ENCODE measurements at places on chromosomes 4 and X.

- no peak for DNase-seq
Measured at GRCh38 chrX:153377727-153378126, 23.4 kb downstream of the PNMA6E start.

DNA sequence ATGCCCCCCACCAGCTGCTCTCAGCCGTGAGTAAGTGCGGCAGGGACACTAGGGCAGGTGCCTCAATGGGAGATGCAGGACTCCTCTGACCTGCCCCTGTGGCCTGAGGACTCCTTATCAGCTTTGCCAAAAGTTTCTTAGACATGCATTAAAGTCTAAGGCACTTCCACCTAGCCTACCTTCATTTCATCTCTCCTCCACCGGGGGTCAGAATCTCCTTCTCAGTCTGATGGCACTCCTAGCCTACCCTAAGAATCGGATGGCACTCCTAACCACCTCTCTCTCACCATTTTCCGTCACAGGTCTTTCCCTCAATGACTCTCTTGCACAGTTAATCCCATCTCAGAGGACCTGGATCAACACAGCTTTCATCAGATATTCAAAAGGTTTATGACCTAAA lies 85.9 kb downstream of the OTC start:
- DNase-seq = no peak

DNA sequence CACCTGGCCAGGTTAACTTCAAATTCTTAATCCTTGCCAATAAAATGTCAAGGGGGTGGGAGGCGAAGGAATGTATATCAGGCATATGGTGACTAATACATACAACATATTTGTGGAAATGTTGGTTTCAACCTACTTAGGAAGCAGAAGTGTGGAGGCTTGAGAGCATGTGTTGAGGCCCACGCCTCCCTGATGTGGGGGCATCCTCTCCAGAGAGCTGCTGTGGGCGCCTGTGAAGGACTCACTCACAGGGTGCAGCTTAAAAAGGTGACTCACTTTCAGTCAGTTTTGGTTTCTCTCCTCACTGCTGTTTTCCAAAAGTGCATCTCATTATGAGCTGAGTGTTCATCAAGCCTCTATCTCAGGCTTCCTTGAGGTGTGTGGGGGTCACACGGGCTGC lies 27.5 kb downstream of the LNX1 start:
- no peak for DNase-seq

- DNase-seq = no peak
Measured at GRCh38 chrX:68728186-68728585, 80.7 kb downstream of the STARD8 start.

- no peak for DNase-seq
Measured at GRCh38 chrX:34238896-34239295, 106.8 kb upstream of the FAM47A start.

GRCh38 chrX:8939322-8939721 lies 94.6 kb downstream of the FAM9B start:
- no peak for DNase-seq

GRCh38 chr4:163781726-163782125 lies 287.2 kb downstream of the TMA16 start:
- no peak for DNase-seq

GRCh38 chr4:14337892-14338584 lies 664.2 kb upstream of the CPEB2 start:
- DNase-seq = no peak

DNA sequence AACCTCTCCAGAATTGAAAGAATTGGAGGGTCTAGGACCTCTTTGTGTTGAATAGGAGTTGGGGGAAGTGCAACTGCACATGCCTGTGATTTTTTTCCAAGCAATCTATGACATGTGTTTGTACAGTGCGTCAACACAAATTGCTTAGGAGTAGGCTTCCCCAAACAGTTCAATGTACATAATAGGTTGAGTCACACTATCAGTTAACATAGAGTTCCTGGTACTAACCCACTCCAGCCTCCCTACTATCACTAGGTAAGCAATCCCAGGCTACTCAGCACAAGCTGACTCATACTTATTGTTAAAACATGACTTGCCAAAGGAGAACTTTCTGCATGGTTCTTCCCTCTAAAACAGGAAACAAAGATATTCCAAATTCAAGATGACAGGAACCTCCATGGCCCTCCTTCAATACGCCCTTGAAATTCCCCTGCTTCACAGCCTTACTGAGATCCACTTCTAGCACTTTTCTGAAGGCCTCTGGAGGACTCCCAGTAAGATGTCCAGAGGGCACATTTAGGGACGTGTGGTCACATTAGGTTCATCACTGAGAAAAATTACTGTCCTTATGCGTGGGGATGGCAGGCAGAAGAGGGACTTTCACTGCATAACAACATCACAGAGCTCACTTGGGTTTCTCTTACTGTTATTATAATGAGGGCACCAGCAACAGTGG lies 8.4 kb upstream of the VSIG1 start:
- no peak for DNase-seq

GRCh38 chr4:139896091-139896604 lies 230.5 kb downstream of the MGST2 start:
- DNase-seq = no peak

- DNase-seq = no peak
Measured at GRCh38 chr4:9771034-9771433, 10.4 kb upstream of the DRD5 start.

Data from stimulated activated CD4-positive, alpha-beta T cell treated with anti-CD3 and anti-CD28 coated beads, Interleukin-1b, Interleukin-23, amount 100 ng/mL, for 1 hour (primary cell).